H1 (cell line): ENCODE measurements at places on chromosomes 3 and 15.

DNA sequence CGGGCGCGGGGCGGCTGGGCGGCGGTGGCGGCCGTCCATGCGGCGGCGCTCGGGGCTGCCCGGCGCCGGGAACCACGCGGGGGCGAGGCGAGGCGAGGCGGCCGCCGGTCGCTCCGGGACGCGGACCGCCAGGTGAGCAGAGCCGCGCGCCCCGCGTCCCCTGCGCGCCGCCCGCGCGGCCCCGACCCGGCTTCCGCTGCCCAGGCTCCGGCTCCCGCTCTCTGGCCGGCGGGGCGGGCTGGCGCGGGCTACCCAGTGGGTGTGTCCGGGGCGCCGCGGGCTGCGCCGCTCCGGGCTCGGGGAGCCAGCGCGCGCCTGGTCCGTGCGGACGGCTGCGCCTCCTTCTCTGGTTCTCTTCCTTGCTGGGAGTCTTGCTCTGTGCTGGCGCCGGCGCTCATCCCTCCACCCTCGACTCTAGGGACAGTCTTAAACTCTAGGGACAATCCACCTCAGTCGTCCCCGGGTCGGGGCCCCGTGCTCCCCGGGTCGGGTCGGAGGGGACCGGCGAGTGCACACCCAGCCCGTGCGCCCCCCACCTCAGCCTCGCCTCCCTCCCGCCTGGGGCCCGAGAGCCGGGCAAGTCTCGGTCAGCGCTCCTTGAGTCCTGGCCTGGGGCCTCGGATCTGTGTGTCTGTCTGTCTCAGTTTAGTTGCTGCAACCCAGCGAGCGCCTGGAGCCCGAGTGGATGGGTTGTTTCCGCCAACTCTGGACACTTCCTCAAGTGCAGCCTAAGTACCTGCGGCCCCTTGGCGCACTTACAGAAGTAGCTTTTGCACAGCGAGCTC, 488 bp downstream of the THSD4 start:
- DNase-seq: no peak

GRCh38 chr3:126693921-126694320, 10.1 kb upstream of the CHCHD6 start:
- DNase-seq: no peak

DNA sequence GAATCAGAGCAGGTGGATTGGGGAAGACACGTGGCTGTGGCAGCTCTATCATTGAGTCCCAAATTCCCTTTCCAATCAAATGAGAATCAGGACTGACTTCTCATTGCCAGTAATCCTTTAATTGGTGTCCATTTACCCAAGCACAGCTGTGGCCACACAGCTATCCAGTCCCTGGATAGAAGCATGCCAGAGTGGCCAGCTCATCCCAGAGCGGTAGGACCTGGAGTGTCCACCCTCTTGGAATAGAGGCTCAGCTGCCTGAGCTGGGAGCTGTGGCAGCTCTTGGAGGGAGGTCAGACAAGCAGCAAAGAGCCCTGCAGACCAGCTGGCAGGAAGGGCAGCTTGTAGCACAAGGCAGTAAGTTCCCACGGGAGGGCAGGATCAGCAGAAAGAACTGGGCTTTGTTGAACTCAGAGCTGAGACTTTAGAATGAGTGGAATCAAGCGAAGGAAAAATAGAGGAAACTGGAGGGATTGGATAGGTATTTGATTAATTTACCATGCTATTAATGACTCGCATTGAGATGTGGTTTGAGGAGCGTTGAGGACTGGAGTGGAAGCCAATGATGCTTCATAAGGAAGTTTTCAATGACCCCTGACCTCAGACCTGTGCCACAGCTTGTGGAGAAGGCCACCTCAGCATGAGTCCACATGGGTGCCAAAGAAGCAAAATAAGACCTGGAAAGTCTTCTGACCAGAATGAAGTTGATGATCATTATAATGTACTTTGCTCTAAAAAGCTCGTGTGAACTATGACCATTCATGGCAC, 6.9 kb upstream of the ALPK3 start:
- no peak for DNase-seq

DNA sequence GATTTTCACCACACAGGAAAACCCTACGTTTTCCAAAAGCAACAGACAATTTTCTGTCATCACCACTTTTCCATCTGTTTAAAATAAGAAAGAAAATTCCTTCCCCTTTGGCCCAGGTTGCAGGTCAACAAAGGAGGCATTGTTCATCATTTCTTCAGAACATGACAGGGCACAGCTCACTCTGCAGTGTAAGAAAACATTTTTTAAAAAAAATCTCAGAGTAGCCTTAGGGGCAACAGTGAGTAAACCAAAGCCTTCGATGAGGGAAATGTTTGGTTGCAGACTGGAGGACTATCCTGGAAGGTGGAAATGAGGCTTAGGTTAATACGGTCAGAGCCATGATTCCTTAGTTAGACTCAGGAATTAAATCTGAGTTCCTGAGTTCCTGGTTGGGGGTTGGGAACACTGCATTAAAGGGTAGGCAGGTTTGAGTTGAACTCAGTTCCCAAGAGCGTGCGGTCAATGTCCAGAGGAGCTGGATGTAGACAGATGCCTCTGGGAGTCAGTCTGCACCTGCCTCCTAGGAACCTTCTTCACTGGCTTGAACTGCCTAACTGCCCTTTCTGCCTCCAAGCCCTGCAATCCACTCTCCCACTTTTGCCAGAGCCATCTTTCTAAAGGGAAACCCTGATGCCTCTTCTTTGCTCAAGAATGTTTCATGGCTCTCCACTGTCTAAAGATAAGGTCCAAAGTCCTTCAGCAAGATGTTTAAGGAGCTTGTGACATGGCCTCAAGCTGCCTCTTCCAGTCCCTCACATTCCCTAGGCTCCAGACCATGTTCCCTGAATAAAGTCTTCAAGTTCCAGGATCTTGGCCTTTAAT, 3.3 kb upstream of the HES1 start:
- no peak for DNase-seq

- no peak for DNase-seq
These were observed 234.1 kb downstream of the RSL24D1 start for GRCh38 chr15:54962637-54963036.

DNA sequence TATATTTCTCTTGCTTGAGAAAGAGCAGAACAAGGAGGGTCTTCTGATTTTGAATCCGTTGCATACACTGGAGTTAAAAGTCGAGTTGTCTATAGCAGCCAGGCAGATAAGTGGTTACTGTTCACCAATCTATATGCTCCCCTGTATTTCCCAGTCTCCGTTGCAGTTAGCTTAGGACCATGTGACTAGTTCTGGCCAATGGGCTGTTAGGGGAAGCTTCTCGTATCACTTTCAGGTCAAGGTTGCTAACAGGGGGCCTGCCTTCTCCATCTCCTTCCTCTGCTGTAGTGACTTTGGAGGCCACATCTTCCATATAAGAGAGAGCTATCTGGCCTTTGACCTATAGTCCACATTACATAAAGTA, 188.5 kb upstream of the KBTBD8 start:
- DNase-seq: no peak

DNA sequence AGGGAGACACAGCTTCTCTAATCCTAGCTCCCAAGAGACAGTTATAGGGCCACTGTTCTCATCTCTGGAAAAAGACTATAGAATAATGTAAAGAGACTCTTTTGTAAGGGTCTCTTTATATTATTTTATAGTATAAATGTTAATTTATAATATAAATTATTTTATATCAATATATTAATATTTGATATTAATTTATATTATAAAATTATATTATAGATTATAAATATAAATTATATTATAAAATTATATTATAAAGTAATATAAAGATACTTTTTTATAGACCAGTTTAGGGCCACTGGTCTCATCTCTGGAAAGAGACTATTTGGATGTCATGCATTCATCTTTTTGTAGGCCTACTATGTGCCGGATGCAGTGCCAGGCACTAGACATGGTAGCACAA, 53.9 kb downstream of the SV2B start:
- no peak for DNase-seq

- no peak for DNase-seq
These were observed 161.5 kb downstream of the FOXP1 start for GRCh38 chr3:71421820-71422566.

GRCh38 chr3:47243419-47244147, 39.0 kb downstream of the KIF9 start:
- no peak for DNase-seq

- DNase-seq: no peak
These were observed 369.6 kb upstream of the ATP10A start for GRCh38 chr15:26232691-26233090.

DNA sequence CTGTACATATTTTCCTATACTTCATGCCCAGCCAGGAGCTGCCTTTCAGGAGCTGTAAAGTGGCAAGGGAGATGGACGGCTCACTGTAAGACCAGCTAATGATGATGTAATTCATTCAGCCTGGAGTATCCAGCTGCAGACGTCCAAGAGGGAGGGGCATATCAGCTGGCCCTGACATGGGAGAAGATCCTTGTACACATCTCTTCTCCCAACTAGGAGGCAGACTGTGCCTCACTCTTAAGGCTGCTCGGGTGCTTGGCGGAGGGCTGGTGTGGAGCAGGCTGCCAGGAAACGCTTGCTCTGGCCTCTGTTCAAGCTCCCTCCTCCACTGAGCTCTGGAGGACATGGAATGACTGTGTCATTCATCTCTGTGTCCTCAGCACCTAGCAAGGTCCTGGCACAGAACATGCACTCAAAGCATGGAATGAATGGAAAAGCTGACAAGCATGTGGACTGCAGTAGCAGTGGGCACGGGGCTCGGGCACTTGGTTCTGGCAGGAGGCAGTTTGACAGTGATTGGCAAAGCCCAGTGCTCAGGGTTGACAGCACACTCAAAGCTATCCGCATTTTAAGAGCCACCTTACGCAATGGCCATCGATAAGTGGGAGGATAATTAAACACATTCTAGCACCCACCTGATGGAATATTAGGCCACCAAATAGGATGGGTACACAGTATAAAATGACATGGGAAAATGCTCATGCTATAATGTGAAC, 72.4 kb downstream of the TBC1D2B start:
- no peak for DNase-seq
